ENCODE measurements at places on chromosomes 3 and 15. TPM values are rescaled to one million over a fixed set of nuclear protein-coding genes. Genes with fewer than 3 reads are reported as not detected.

DNA sequence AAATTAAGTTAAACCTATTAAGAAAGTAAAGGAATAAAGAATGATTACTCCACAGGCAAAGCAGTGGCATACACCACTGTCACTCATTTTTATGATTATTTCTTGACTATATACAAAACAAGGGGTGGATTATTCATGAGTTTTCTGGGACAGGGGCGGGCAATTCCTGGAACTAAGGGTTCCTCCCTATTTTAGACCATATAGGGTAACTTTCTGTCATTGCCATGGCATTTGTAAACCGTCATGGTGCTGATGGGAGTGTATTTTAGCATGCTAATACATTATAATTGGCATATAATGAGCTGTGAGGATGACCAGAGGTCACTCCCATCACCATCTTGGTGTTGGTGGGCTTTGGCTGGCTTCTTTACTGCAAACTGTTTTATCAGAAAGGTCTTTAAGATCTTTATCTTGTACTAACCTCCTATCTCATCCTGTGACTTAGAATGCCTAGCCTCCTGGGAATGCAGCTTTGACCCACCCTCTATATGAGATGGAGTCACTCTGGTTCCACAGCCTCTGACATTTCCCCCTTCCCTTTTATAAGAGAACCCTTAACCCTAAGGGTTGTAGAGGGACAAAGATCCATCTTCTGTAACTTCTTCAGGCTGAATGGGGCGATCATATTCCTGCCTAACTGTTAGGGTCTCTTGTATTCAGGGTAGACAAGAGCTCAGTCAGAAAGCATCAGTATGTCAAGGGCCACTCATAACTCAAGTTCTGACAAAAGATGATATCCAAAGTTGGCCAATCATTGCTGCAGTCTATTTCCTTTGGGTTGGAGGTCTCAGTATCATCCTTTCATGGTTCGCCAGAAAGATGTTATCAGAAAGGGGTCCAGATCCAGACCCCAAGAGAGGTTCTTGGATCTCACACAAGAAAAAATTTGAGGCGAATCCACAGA lies 79.5 kb upstream of the LIPC start:
- no peaks in the 10 kb centered on the region for H3K36me3 ChIP-seq
- peaks cover 24% of the 10 kb centered on the region for H3K4me1 ChIP-seq
- H3K27me3 ChIP-seq: peaks cover 2% of the 10 kb centered on the region
- no peak overlapping the region for H3K4me3 ChIP-seq
- DNase-seq: no peak
- H3K27ac ChIP-seq: no peak overlapping the region

- H3K4me1 ChIP-seq: no peaks in the 10 kb centered on the region
- no peak overlapping the region for H3K4me3 ChIP-seq
- H3K27ac ChIP-seq: no peak overlapping the region
These were observed 3.9 kb downstream of the CYP1A2 start for GRCh38 chr15:74752531-74752930.

- H3K4me3 ChIP-seq: no peak overlapping the region
- H3K27me3 ChIP-seq: no peaks in the 10 kb centered on the region
- H3K36me3 ChIP-seq: no peaks in the 10 kb centered on the region
- no peak for DNase-seq
These were observed 164.6 kb upstream of the ICE2 start for GRCh38 chr15:60643555-60643954.

DNA sequence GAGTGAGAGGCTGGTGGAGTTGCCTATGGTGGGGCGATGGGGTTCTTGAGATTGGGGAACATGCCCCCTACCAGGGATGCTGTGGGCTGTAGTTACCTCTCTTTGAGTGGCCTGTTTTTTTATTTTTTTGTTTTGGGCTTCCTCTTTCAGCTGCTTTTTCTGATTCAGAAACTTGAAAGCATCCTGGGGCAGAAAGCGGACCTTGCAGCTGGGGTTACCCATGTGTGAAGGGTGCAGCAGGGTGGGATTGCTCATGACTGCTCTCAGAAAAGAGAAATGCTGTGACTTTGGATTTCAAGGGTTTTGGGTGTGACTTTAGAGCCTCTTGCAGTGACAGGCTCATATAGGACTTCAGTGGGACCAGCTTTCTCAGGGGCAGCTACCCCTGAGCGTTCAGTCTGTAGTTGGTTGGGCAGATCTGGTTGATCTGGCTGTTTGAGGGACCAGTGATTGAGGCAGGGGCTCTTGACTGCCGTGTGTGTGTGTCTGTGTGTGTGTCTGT lies 1.8 kb downstream of the LIMD1 start:
- DNase-seq: peak; percentile 30
- peak overlapping the region; percentile 43 for H3K27ac ChIP-seq
- no peaks in the 10 kb centered on the region for H3K27me3 ChIP-seq

DNA sequence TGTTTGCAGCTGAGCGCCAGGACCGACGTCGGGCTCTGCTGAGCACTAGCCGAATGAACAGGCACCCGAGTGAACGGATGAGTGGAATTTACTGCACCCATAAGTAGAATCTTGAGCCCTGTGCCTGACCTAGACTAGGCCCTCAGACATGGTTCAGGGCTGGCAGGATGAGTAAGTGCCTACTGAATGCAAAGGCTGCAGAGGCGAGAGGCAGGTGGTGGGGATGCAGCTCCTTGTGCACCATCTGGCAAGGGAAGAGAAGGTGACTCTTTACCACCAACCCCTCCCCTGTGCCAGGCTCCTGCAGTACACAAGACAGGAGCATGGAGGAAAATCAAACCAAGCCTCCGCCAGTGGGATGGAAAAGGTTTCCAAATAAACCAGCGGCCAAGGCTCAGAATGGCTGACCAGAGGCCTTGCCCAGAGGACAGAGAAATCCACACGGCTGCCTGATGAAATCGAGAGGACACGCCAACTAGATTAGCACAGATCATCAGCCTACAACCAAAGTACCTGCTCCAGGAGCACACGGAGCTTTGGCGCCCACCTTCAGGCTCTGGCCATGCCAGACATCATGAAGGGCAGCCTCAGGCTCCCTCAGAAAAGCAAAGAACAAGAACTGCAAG lies 141.7 kb upstream of the IQSEC1 start:
- DNase-seq: no peak
- H3K27ac ChIP-seq: no peak overlapping the region

DNA sequence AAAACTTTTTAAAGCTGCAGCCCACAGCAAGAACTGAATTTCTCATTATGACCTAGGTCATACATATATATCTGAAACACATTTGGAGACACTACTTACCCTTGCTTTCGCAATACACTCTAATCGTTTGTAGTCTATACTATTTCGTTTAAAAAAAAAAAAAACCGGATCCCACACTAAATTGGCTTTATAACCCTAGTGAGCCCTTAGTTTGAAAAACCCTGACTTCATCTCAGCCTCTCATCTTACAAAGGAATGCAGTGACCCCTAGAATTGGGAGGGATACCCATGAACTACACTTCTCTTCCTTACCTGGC lies 4.2 kb downstream of the RARRES1 start:
- no peak overlapping the region for H3K4me3 ChIP-seq
- peaks cover 25% of the 10 kb centered on the region for H3K4me1 ChIP-seq
- DNase-seq: no peak
- H3K27me3 ChIP-seq: peaks cover 3% of the 10 kb centered on the region

DNA sequence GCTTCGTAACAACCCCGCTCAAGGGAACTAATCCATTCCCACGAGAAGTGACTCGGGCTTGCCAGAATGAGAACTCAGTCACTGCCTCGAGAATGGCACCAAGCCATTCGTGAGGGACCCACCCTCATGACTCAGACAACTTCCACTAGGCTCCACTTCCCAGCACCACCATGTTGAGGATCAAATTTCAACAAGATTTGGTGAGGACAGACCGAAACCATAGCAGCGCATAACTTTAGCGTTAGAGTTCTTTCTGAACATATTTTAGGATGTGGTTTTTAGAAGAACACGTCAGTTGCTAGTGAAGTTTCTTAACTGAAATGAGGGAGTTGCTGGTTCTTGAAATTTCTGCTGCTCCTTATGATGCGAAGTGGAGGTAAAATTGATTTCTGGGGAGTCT lies 13.5 kb downstream of the PTPRG start:
- DNase-seq: no peak
- no peaks in the 10 kb centered on the region for H3K4me1 ChIP-seq
- H3K27ac ChIP-seq: no peak overlapping the region
- no peak overlapping the region for H3K4me3 ChIP-seq
- H3K27me3 ChIP-seq: peaks cover 10% of the 10 kb centered on the region
- no peaks in the 10 kb centered on the region for H3K36me3 ChIP-seq

- peaks cover 2% of the 10 kb centered on the region for H3K4me1 ChIP-seq
- peak; percentile 26 for DNase-seq
- H3K36me3 ChIP-seq: no peaks in the 10 kb centered on the region
- H3K27me3 ChIP-seq: peaks cover 15% of the 10 kb centered on the region
- no peak overlapping the region for H3K4me3 ChIP-seq
- H3K27ac ChIP-seq: no peak overlapping the region
These were observed 43.2 kb upstream of the CMSS1 start for GRCh38 chr3:99774467-99774866.

DNA sequence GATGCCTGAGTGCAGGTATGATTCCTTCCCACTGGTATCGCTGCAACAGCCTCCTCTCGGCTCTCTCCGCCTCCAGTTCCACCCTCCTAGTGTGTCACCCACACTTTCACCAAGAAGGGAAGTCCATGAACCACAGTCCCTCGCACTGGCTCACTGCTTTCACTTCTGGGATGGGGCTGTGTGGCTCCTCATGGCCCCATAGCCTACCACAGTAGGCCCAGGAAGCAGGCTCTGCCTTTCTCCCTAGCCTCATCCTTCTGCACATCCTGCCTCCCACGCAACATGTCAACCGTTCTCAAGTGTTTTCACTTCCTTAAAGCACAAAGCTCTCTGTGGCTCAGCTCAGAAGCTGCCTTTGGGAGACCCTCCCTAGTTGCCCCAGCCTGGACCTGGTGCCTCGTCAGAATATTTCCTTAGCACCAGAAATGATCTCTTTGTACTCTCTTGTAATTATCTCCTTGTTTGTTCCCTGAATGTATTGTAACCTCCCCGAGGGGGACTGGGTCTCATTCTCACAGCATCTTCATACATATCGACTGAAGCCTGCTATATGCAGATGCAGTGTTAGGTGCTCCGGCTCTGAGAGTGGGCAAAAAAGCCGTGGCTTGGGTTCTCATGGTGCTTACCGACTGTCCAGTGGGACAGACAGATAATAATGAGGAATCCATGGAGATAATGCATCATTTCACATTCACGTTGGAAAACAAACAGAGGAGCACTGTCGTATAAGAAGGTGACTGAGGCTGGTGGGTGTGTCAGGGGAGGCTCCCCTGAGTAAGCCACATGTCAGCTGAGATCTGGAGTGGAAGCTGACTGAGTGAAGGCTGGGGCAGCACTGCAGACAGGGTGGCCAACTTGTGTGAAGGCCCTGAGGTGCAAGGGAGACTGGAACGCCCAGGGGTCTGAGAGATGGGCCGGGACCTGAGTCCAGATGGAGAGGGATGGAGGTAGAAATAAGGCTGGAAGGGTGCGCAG lies 107.1 kb downstream of the DGKG start:
- peaks cover 6% of the 10 kb centered on the region for H3K27me3 ChIP-seq
- DNase-seq: peak; percentile 73
- peak overlapping the region; percentile 71 for H3K27ac ChIP-seq
- peaks cover 33% of the 10 kb centered on the region for H3K4me1 ChIP-seq
- peak overlapping the region; percentile 2 for H3K4me3 ChIP-seq
- peaks cover under 1% of the 10 kb centered on the region for H3K36me3 ChIP-seq

GRCh38 chr15:79170256-79170664 lies 79.7 kb upstream of the RASGRF1 start:
- no peak overlapping the region for H3K4me3 ChIP-seq
- no peak for DNase-seq
- no peak overlapping the region for H3K27ac ChIP-seq
- H3K36me3 ChIP-seq: no peaks in the 10 kb centered on the region
- H3K27me3 ChIP-seq: peaks cover 14% of the 10 kb centered on the region

- H3K27ac ChIP-seq: no peak overlapping the region
- no peaks in the 10 kb centered on the region for H3K27me3 ChIP-seq
- H3K4me3 ChIP-seq: no peak overlapping the region
- H3K4me1 ChIP-seq: peaks cover 10% of the 10 kb centered on the region
- no peak for DNase-seq
These were observed 38.3 kb downstream of the RSRC1 start for GRCh38 chr3:158148218-158148617.

DNA sequence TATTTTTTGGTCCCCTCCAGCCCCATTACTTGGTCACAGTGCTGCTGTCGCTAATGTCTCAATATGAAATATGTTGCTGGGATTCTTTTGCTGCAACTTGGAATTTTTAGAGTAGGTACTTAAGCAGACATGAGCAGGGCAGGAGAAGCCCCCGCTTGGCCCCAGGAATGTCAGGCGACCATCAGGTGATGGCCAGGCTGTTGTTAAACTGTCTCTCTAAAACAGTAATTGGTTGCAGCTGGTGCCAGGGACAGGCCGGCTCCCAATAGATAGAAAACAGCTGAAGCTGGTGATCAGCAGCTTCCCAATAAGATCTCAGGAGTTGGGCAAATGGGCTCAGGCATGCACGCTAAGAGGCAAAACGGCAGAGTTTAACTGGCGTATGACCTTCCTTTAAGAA lies 329.9 kb upstream of the TBL1XR1 start:
- DNase-seq: no peak
- H3K4me1 ChIP-seq: peaks cover 17% of the 10 kb centered on the region
- H3K4me3 ChIP-seq: no peak overlapping the region
- H3K36me3 ChIP-seq: no peaks in the 10 kb centered on the region
- H3K27ac ChIP-seq: no peak overlapping the region

The KCNAB1 gene
- not detected for total RNA-seq
